Activated naive CD8-positive, alpha-beta T cell treated with anti-CD3 and anti-CD28 coated beads, Interleukin-2, amount 10 ng/mL, durations not matched to agents 7 days and 5 days (primary cell): ENCODE measurements at places on chromosomes 7 and 10.

GRCh38 chr7:135771961-135772638, 23.5 kb upstream of the FAM180A start:
- no peak for DNase-seq

DNA sequence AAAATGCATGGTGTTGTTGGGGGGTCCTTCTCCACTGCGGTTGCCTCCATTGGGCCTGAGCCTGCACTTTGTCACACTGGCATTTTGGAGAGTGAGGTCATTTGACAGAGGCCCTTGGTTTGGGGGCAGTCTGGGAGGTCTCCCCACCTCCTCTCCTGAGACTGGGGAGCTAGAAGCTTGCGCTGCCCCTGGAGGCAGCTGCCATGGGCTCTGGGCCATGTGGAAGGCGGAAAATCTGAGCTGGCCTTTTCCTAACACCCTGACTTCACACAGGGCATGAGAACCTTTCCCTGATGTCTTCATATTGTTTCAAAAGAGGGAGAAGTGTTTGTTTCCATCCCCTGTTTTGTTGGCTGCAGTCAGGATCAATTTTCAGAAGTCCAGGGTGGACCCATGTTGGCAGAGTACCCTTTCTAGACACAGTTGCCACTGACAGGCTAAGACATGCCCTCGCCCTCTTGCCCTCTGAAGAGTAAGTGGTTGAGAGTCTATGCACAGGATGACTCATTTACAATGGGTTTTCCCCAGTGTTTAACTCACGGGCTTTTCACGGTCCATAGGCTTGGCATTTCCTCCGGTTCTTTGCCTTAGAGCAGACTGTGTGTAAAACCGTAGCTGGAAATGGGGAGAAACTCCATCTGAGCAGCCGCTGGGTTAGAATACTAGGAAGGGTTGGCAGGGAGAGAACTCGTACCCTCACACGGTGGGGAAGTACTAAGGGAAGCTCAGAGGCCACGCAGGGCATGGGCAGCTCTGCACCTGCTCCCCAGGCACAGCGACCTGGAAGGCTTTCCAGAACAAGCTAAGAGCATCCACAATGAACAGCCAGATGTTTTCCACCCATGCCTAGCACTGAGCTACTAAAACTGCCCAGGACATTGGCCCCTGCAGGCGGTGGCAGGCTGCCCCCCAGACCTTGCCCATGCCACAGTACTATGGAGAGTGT, 655.0 kb downstream of the SDK1 start:
- DNase-seq, result no peak

GRCh38 chr10:93859049-93859655, 34.6 kb upstream of the SLC35G1 start:
- no peak for DNase-seq

- DNase-seq, result no peak
Measured at GRCh38 chr10:8817299-8817698, 762.8 kb downstream of the GATA3 start.

DNA sequence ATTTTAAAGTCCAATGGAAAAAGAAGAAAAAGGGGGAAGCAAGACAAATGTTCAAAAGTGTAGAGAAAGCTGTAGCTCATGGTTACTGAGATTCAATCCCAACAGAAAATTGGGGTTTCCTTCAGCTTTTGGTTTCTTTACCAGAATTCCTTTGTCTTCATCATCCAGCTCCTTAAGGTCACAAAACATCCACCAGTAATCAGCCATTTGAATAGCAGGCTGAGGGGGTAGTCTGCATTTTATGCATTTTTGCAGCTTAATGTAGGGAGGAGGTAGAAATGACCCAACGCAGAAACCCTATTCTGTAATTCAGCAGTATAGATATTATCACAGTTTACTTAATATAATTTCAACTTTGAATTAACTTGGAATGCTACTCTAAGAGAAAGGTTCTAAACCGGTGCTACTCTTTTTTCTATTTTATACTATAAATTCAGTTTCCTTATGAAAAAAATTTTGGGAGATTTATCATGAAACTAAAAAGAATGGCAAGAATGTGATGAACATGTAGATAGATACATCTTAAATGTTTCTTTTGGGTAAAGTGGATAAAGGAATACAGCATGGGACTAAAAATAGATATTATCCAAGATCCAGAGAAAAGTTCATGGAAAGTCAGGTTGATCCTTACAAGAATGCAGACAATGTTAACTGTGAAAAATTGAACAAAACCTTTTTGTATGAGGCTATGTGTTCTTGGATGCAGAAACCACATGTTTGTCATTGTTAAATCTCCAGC, 596.9 kb downstream of the PHTF2 start:
- DNase-seq, result no peak

- DNase-seq, result no peak
Measured at GRCh38 chr10:103983367-103983911, 16.5 kb downstream of the SLK start.

DNA sequence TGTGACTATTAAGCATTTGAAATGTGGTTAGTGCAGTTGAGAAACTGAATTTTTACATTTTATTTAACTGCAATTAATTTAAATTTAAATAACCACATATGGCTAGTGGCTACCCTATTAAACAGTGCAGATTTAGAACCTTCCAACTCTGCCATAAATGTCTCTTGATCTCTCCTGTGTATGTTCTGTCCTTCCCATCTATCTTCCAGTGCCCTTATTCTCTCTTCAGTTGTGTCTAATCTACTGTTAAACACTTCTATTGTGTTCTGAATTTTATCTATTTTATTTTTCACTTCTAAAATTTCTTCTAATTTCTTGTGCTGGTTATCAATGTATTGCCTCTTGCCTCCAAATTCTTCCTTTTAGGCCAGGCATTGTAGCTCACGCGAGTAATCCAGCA, 105.0 kb downstream of the CUL2 start:
- DNase-seq, result no peak

DNA sequence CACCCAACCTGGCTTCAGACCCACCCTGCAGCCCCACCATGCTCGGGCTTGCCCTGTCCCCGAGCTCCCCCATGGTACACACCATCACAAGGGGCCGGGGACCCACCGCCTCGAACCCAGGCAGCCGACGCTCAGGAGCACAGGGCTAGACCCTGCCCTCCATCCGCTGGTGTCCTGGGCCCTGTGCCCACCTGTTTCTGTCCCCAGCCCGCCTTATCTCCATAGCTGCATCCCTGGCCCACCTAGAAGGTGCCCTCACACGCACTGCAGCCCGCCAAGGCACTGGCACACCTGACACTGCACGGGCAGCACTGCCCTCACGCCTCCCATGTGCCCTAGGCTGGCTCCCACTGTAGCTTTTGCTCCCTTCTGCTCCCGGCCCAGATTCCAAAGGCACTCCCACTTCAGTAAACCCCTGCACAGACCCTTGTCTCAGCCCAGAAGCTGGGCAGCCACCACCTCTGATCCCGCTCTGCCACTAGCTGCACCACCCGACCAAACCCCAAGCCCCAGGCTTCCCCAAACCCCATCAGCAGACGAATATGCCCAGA, 17.1 kb downstream of the YKT6 start:
- DNase-seq, result no peak

DNA sequence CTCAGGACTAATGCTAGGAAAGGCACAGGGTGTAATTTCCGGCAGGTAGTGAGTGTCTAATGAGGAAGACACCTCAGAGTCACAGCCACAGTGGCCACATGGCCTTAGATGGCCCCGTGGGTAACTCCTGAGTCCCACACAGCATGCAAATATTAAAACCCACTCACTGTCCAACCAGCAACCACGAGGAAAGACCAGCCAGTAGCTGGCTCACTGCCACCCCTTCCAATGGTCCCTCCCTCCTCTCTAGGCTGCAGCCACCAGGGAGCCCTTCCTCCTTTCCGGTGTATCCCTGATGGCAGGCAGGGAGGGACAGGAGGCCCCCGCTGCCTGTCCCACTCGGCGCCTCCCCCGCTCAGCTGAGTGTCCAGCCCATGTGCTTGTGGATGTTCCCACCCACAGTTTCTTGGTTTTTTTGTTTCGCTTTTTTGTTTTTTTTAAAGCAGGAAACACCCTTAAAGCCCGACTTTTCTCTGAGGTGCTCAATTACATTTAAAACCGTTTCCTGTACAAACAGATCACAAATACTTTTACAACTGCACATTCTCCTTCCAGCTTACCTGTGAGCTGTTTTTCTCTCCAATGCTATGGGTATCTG, 9.2 kb downstream of the BNIP3 start:
- peak; percentile 61 for DNase-seq
